Liver (tissue), 10 donors: ENCODE measurements at places on chromosomes 1 and 21. TPM values are rescaled to one million over a fixed set of nuclear protein-coding genes. Genes with fewer than 3 reads are reported as not detected.

The DOCK7 gene
- polyA plus RNA-seq, result 15.5 TPM

The CELA3A gene
- not detected for polyA plus RNA-seq

The CD5L gene
- polyA plus RNA-seq, result 7.9 TPM

The CRNN gene
- not detected for polyA plus RNA-seq

The AJAP1 gene
- 0.21 TPM for polyA plus RNA-seq

The NBPF26 gene
- 2.5 TPM for polyA plus RNA-seq

The TCHHL1 gene
- not detected for polyA plus RNA-seq

The SSX2IP gene
- polyA plus RNA-seq, result 4.3 TPM

The EXOC8 gene
- 2.8 TPM for polyA plus RNA-seq

The ERVH48-1 gene
- polyA plus RNA-seq, result 0.03 TPM

The USH2A gene
- 0.14 TPM for polyA plus RNA-seq

The LAX1 gene
- 0.21 TPM for polyA plus RNA-seq
